CD4-positive, alpha-beta T cell treated with Interleukin-17A for 4 hours (primary cell): ENCODE measurements at places on chromosomes 16 and 17.

GRCh38 chr17:47224966-47225365, 15.8 kb downstream of the MYL4 start:
- DNase-seq = no peak

GRCh38 chr17:79607940-79608623, 2.8 kb downstream of the RBFOX3 start:
- DNase-seq = no peak

DNA sequence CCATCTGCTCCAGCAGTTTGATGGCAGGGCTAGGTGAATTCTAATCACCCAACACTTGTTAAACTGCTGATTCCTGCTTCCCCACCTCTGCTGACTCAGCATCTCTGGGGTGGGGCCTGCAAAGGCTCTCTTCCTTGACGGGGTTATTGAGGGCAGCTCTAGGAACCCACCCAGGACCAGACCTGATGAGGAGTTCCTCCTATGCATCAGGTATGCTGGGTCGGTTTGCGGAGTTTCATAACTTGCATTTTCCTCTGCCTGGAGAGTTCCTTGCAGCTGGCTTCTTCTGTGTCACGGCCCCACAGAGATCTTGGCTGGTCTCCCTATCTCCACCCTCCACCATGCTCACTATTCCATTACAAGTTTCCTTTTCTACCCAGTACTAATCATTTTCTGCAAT, 93.4 kb upstream of the CCL2 start:
- no peak for DNase-seq

- DNase-seq = no peak
Observed at GRCh38 chr17:70875729-70876310, 706.5 kb downstream of the KCNJ2 start.

DNA sequence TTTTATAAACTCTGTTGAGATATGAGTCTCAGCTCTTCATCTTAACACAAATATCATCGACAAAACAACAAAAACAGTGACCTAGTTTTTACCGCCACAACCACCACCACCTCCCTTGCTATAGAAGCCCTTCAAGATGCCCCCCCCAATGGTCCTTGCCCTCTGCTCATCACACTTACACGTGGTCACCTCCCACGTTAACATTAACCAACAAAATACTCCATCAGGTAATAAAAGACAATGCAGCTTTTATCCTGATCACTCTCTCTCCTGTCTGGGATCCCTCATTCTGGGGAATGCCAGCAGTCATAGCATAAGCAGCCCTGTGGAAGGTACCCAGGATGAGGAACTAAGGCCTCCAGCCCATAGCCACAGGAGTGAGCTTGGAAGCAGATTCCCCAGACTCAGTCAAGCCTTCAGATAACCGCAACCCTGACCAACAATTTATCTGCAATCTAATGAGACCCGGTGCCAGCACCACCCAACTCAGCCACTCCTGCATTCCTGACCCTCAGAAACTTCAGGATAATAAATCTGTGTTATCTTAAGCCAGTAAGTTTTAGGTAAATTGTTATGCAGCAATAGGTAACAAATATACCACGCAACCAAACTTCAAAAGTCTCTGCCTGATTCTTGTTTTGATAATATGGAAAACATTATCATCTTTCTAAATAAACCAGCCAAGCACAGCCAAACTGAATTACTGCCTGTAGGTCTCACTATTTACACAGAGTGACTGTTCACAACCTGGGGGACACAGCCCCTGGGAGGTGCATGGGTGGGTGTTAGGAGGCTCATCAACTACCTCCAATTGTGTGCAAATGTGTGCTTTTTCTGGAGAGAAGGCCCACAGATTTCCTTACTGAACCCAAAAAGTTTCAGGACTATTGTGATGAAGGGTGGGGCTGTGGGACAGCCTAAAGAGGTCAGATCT, 6.1 kb downstream of the PECAM1 start:
- DNase-seq = no peak
